ENCODE measurements at places on chromosomes 1 and 21.

DNA sequence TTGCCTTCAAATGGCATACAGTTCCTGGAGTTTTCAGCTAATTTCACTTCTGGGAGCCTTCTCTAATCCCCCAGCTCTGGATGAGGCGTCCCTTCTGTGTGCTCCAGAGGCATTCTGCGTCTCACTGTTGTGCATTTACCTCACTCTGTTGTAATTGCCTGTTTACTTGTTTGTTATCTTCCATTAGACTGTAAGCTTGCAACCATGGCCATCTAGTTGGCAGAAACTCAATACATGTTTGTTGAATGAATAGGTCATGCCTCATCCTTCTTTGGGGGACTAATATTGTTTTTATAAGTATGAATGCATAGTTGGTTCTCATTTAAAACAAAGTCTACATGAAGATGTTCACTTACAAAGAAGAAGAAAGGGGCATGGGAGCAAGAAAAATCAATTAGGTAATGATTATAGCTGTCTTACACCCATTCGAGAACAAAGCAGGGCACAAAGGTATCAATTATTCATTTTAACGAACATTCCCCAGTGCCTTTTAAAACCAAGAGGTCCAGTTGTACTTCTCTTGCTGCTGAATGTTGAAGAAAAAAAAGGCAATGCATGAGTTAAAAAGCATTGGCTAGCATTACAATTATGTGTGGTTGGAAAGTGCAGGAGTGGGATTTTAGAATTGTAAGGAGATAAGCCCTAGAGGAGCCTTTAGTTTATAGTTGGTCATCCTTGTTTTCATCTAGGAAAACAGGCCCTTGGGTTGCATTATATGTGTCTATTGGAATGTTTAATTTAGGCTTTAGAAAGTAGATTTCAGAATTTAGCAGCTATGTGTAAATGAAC is 6.0 kb downstream of the RGL1 start:
- H3K4me1 ChIP-seq = peaks cover 28% of the 10 kb centered on the region
- DNase-seq = no peak
- no peak overlapping the region for H3K4me3 ChIP-seq
- H3K27ac ChIP-seq = no peak overlapping the region
- H3K36me3 ChIP-seq = no peaks in the 10 kb centered on the region
- no peaks in the 10 kb centered on the region for H3K27me3 ChIP-seq

DNA sequence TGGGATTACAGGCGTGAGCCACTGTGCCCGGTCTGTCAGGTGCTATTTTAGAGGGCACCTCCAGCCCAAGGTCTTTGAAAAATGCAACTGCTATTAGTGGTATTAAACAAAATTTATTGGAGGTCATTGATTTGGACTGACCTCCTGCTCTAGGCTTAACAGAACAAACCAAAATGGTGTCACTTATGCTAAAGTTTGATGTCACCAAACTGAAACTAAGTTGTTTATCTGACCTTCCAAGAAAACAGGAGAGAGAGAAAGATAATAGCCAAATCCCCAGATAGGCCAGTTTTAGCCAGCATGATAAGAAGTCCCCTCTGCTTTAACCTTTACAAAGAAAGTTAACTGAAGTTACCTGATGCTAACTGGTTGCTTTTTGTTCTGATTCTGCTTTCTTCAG is 8.1 kb upstream of the INAVA start:
- no peaks in the 10 kb centered on the region for H3K36me3 ChIP-seq
- peaks cover 39% of the 10 kb centered on the region for H3K27me3 ChIP-seq
- no peak for DNase-seq
- no peak overlapping the region for H3K27ac ChIP-seq
- H3K4me3 ChIP-seq = no peak overlapping the region
- peaks cover 30% of the 10 kb centered on the region for H3K4me1 ChIP-seq

DNA sequence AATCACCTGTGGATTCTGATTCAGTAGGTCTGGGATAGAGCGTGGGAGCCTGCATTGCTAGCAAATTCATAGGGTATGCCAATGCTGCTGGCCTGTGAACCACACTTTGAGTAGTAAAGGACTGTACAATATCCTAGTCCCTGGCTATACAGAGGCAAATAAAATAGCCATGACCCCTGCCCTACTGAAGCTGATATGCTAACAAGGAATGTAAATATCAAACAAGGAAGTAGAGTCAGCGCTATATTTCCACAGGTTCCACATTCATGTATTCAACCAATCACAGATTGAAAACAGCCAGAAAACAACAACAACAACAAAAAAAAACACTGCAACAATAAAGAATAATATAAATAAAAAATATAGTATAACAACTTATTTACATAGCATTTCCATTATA is 77.8 kb downstream of the TM2D1 start:
- no peak overlapping the region for H3K27ac ChIP-seq
- DNase-seq = no peak
- H3K4me3 ChIP-seq = no peak overlapping the region
- H3K4me1 ChIP-seq = no peaks in the 10 kb centered on the region
- H3K36me3 ChIP-seq = no peaks in the 10 kb centered on the region

DNA sequence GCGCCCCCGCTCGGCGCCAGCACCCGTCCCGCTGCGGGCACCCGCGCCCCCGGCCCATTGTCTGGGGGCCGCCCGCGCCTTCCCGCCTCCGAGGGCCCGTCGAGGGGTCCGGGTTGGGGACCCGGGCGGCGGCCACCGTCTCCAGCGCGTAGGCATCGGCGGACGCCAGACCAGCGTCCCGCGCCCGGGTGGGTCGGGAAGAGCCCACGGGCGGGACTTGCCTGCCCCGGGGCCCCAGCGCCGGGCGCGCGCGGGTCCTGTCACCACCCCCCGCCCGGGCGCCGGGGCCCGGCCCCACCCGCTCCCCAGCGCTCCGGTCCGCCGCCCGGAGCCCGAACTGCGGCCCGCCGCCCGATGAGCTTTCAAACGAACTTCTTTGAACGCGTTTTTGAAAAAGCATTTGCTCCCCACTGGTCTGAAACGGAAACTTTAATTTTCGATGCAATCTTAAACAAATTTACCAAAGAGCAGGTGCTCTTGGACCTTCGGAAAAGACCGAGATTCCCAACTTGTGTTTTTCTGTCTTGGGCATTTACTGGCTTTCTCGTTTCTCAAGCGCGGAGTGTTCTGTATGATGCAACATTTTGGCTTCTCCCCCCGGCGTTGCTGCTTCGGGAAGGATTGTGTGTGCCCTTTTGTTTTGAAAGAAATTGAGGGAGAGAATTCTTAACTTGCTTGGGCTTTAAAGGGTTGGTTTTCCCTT is 615 bp downstream of the CLIC4 start:
- peaks cover 11% of the 10 kb centered on the region for H3K36me3 ChIP-seq
- H3K27me3 ChIP-seq = peaks cover 2% of the 10 kb centered on the region
- peak overlapping the region; percentile 93 for H3K4me3 ChIP-seq
- peak; percentile 27 for DNase-seq
- H3K27ac ChIP-seq = peak overlapping the region; percentile 91

DNA sequence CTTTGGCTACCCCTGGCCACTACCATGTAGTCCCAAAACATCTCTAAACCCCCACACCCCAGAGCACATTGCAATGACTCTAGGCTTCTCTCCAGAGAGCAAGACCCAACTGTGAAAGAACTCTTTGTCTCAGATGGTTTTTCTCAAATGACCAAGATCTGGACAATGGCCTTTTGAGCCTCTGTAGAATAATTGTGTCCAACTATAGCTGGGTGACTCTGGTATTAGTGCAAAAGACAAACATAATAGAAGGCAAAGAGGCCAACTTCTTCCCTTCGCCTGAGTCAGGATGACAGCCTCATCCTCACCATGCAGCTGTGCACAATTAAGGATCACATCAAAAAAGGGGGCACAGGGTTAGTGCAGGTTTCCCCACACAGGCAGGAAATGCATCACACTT is 139.6 kb downstream of the BRINP2 start:
- no peaks in the 10 kb centered on the region for H3K4me1 ChIP-seq
- no peaks in the 10 kb centered on the region for H3K36me3 ChIP-seq
- H3K4me3 ChIP-seq = no peak overlapping the region
- H3K27ac ChIP-seq = no peak overlapping the region
- H3K27me3 ChIP-seq = no peaks in the 10 kb centered on the region
- no peak for DNase-seq

DNA sequence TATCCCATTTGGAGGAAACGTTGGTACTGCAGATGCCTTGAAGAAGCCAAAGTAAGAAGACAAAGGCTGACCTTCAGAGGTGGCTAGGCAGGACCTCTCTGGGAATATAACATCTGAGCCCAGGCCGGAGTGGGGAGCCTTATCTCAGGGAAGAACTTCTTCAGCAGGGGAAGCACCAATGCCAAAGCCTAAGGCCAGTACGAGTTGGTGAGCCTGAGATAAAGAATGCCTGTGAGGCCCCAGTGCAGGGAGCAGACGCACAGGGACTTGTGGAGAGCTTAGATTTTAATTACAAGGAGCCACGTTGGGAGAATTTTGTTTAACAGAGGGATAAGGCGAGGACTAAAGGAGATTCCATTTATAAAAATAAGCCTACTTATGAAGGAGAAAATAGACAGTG is 468.8 kb upstream of the RUNX1 start:
- H3K36me3 ChIP-seq = peaks cover 4% of the 10 kb centered on the region
- no peak for DNase-seq
- H3K4me3 ChIP-seq = no peak overlapping the region
- H3K27ac ChIP-seq = no peak overlapping the region

DNA sequence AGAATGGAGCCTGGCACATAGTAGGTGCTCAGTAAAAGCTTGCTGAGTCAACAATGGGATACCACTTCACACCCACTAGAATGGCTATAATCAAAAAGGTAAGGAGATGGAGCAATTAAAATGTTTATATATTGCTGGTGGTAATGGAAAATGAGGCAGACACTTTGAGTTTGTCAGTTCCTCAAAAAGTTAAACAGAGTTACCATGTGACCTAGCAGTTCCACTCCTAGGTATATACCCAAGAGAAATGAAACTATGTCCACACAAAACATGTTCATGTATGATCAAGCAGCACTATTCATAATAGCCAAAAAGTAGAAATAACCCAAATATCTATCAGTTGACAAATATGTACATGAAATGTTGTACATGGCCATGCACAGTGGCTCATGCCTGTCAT is 74.8 kb upstream of the ECE1 start:
- H3K4me3 ChIP-seq = no peak overlapping the region
- no peaks in the 10 kb centered on the region for H3K27me3 ChIP-seq
- H3K27ac ChIP-seq = no peak overlapping the region
- H3K36me3 ChIP-seq = no peaks in the 10 kb centered on the region
- no peak for DNase-seq

DNA sequence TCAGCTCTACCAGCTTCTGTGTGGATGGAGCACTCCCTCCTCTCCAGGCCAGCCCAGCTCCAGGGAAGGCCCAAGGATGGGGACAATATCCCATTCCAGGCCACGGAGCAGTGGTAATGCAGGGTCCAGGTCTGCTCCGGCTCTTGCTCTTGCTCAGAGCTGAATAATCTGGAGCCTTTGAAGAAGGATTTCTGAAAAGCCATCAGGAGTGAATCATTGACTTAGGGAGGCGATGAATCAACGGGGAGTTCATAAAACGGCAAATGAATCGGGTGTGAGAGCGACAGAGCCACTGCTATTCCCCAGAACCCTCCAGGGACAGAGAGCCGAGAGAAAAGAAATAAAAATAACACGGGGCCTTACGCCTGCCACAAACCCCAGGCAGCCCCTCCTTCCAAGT is 7.7 kb downstream of the POU3F1 start:
- H3K27ac ChIP-seq = no peak overlapping the region
- H3K4me1 ChIP-seq = no peaks in the 10 kb centered on the region
- DNase-seq = no peak
- peaks cover 25% of the 10 kb centered on the region for H3K27me3 ChIP-seq
- no peak overlapping the region for H3K4me3 ChIP-seq
- H3K36me3 ChIP-seq = no peaks in the 10 kb centered on the region

DNA sequence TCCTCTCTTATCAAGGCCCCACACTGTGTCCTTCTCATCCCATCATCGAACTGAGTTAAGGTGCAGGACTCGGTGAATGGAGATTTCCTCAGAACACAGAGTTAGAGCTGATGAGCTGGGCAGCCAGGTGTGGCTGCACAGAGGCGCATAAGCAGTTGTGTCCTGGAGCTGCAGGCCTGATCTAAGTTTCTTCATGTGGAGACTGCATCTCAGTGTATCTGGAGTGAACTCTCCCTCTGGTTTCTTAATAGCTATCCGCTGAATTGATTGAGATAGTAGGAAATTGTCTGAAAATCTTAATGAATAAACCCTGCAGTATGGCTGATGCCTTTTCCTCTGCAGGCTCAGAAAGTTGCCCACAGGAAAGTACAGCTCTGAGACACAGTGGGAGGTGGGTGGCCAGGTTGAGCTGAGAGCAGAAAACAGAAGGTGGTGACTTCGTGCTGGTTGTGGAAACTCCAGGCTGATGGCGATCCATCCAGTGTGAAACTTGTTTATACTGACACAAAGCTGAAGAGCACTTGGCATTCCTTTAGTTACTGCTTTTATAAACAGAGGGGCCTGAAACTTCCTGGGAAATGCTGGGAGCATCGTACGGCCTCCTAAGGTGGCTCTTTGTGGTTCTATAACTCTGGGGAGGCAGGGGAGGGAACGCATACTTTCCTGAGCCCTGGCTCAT is 67.4 kb upstream of the F3 start:
- peaks cover 9% of the 10 kb centered on the region for H3K27me3 ChIP-seq
- H3K4me3 ChIP-seq = no peak overlapping the region
- peaks cover 5% of the 10 kb centered on the region for H3K4me1 ChIP-seq
- no peak overlapping the region for H3K27ac ChIP-seq
- no peaks in the 10 kb centered on the region for H3K36me3 ChIP-seq

DNA sequence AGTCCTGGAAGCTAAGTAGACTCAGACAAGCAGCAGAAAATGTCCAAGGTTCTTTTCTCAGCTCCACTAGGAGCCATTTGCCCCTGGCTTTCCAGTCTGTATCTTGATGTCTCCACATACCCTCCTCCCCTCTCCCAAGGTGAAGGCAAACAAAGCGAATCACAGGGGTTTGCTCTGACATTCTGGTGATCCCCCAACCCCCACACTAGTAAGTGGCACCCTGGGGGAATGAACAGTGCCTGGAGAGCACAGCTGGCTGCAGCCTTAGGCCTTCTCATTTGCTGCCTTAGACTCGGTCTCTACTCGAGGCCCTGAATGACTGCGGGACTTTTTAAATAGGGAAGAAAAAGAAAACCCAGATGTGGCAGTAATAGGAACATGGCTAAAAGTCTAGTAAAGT is 15.3 kb downstream of the ERI3 start:
- H3K4me3 ChIP-seq = no peak overlapping the region
- no peaks in the 10 kb centered on the region for H3K27me3 ChIP-seq
- H3K36me3 ChIP-seq = peaks cover 19% of the 10 kb centered on the region
- DNase-seq = no peak

- H3K4me3 ChIP-seq = no peak overlapping the region
- H3K27ac ChIP-seq = no peak overlapping the region
- H3K4me1 ChIP-seq = no peaks in the 10 kb centered on the region
- DNase-seq = no peak
- no peaks in the 10 kb centered on the region for H3K36me3 ChIP-seq
These were observed 105.6 kb upstream of the TRABD2B start for GRCh38 chr1:48102766-48103165.
